ENCODE measurements at places on chromosomes 2 and 18. TPM values are rescaled to one million over a fixed set of nuclear protein-coding genes. Genes with fewer than 3 reads are reported as not detected.

DNA sequence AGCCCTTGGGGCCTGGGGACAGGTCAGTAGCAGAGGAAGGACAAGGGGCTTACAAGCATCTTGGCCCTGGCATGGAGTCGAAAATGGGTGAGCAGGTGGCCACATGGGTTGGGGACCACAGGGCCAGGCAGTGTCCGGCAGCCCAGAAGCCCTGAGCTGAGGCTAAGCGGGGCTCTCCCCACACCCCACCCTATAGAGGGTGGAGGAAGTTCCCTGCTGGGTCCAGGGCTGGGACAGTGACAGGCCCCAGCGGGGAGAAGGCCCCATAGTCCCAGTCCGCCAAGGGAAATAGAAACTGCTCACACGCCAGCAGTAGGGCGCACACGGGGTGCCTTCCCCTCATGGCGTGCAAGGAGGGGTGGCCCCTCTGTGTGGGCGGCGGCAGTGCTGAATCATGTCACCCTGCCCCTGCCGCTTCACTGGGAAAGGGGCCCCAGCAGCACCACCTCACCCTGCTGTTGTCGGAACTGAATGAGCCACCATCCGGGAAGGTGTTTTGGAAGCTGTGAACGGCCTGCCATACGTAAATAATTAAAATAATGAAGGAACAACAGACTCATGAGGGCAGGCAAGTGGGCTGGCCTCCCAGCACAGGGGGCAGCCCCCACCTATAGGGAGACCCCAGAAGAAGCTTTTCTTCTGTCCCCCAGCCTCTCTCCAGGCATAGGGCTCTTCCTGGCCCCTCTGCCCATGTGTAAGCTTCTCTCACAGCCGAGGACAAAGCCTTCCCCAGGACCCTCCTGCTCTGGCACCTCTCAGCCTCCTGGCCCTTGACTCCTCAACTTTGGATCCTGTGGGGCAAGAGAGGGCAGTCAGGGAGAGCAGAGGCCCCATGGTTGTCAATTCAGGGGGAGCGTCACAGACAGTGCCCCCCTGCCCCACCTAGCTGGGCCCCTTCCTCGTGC, 12.7 kb upstream of the DUSP2 start:
- no peak overlapping the region for H3K4me3 ChIP-seq
- no peak overlapping the region for H3K27ac ChIP-seq
- peaks cover 13% of the 10 kb centered on the region for H3K4me1 ChIP-seq
- H3K36me3 ChIP-seq, result no peaks in the 10 kb centered on the region
- no peak for DNase-seq

Gene ATIC
- 33.0 TPM for total RNA-seq

- no peaks in the 10 kb centered on the region for H3K4me1 ChIP-seq
- H3K36me3 ChIP-seq, result no peaks in the 10 kb centered on the region
- no peaks in the 10 kb centered on the region for H3K27me3 ChIP-seq
- no peak overlapping the region for H3K27ac ChIP-seq
- H3K4me3 ChIP-seq, result no peak overlapping the region
Observed at GRCh38 chr2:193482557-193482956, 1287.8 kb upstream of the TMEFF2 start.

DNA sequence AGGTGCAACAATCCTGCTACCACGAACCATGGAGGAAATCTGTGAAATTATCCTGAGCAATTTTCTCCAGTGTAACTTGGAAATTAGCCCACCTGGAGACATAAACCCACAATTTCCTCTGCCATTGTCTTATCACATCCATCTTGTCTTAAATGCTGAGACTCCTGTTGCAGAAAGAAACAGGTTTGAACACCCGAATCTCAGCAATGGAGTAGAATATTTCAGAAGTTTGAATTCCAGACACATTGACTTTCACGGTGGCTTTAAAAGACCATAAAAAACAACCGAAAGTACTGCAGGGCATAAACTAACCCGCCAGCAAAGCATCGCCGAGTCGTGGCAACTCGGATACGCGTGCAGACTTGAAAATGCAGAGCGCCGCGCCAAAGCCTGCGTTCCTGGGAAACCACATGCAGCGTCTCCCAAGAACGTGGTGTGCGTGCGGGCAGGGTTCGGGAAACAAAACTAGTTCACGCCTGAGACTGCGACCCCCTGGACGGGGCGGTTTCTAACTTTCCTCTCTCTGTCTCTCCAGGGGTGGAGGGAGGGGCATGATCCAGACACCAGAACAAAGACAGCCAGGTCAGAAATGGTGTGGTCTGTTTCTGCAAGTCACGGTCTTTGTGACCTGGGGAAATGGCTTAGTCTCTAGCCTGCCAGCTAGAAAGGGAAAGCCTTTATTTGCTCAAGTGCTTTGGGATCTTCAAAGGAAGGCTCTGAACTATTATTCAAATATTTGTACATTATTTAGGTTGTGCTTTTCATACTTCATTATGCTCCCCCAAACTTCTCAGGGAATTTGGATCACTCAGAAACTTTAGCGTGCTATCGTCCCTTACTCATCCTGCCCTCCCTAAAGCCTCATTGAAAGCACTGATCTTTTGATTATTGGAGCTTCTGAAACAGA, 26.9 kb upstream of the KCTD1 start:
- no peaks in the 10 kb centered on the region for H3K36me3 ChIP-seq
- no peak overlapping the region for H3K27ac ChIP-seq
- H3K4me3 ChIP-seq, result peak overlapping the region; percentile 45
- no peak for DNase-seq
- peaks cover 4% of the 10 kb centered on the region for H3K27me3 ChIP-seq

GRCh38 chr18:78144669-78145068, 834.9 kb upstream of the SALL3 start:
- H3K4me3 ChIP-seq, result no peak overlapping the region
- no peak for DNase-seq
- no peaks in the 10 kb centered on the region for H3K36me3 ChIP-seq

Gene DOCK10
- 87.9 TPM for total RNA-seq

- no peak overlapping the region for H3K4me3 ChIP-seq
- no peaks in the 10 kb centered on the region for H3K36me3 ChIP-seq
- no peaks in the 10 kb centered on the region for H3K27me3 ChIP-seq
- H3K4me1 ChIP-seq, result no peaks in the 10 kb centered on the region
Observed at GRCh38 chr2:150963336-150963735, 298.3 kb downstream of the RBM43 start.
